ENCODE measurements at places on chromosomes 11 and 22.

DNA sequence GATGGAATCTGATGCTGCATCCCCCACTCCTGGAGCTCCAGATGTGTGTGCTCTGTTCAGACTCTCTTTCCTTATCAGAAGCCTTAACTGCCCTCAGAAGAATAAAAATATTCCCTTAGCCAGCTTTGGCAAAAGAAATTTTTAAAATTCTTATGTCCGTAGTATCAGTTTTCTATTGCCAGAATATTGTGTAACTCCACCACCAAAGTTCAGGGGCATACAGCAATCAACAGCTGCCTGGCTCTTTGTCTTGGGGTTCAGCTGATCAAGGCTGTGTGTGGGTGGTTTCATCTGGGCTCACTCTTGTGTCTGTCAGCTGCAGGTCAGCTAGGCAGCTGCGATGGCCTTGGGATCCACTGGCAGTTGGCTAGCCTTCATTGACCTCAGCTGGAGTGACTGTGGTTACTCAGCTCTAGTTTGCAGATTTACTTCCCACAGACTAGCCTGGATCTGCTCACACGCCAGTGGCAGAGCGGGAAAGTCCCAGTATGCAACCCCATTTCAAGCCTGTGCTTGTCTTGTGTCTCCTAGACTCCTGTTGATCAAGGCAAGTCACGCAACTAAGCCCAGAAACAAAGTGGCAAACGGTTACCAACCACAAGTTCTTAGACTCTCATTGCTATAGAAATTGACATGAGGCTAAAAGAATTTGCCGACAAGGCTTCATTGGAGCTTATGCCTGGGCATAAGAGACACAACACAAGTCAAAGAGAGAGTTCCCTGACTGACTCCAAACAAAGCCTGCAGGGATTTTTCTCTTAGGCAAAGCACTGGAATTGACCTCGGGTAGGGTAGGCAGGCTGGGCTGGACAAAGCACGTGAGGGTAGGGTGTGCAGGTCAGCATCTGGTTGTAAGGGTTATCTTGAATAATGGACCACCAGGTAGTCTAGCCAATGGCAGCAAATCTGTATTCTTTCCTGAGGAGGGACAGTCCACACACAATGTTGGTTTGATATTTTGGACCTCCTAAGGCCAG, 7.5 kb downstream of the TMEM138 start:
- DNase-seq: no peak

DNA sequence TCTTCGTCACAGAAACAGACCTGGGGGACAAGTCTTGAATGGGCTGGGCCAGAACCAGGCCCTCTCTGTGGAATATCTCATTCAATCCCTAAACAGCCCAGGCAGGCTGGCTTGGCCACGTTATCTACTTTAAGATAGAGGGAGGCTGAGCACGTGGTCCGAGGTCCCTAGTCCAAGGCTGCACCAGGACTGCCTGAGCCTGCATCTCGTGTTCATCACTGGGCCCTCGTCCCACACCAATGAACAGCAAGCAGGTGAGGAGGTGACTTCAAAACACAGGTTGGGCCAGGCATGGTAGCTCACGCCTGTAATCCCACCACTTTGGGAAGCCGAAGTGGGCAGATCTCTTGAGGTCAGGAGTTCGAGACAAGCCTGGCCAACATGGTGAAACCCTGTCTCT, 20.3 kb upstream of the FGF3 start:
- DNase-seq: no peak

DNA sequence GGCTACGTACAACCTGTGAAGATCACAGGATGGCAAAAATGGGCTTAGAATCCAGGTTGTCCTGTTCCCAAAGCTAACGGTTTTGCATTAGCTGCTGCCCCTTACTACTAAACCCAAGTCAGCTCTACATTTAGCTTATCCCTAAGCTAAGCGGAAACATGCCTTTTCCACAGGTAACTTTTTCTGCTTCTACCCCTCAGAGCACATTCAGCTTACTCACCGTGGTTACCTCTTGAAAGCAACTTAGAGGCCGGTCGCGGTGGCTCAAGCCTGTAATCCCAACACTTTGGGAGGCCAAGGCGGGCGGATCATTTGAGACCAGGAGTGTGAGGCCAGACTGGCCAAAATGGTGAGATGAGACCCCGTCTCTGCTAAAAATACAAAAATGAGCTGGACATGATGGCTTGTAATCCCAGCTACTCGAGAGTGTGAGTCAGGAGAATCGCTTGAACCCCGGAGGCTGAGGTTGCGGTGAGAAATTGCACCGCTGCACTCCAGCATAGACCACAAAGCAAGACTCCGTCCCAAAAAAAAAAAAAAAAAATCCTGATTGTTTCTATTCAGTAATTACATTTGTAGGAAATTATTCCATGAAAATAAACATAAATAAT, 790 bp upstream of the TMEM41B start:
- DNase-seq: no peak

GRCh38 chr11:86692317-86692716, 19.9 kb upstream of the ME3 start:
- no peak for DNase-seq

DNA sequence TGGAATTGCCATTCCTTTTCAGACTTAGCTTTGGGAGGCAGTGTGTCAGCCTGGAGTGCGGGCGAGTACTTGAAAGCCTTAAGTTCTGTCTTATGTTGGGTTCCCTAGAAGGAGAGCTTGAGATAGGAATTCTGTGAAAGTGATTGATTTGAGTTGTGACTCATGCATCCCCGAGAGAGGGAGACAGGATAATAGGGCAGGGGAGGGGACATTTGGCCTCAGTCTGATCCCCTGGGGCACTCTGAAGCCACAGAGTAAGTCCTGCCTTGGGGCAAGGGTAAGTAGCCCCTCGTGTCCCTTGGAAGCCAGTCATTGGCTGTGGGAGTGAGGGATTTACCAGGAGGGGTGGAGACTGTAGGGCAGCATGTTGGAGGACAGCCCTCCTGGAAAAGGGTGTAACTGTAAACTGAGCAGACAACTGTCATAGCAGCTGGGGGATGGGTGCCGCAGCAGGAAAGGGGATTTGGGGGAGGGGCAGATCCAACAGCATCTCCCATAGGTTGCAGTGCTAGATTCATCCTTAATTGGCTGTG, 44.0 kb downstream of the KIAA1671 start:
- peak; percentile 64 for DNase-seq
